Activated gamma-delta T cell (primary cell): ENCODE measurements at places on chromosomes 2 and 18.

- DNase-seq: no peak
Measured at GRCh38 chr2:82852787-82853186, 1606.3 kb downstream of the SUCLG1 start.

DNA sequence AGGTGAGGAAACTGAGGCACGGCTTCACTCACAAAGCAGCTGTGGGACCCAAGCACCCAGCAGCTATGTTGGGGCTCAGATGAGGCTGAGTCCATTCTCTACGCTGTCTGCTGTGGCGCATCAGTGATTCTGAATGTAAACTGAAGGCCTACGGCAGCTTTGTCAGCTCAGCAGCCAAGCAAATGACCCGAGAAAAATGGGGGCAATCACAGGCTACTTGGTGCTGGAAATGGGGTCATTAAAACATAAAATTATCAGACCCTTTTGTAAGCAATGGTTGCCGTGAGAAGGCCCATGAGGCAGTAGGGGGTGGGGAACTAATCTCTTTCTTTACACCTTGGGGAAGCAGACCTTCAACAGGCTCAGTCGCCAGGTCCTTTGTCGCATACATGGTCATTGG, 84.0 kb upstream of the ZCCHC2 start:
- DNase-seq: no peak

- no peak for DNase-seq
Measured at GRCh38 chr2:128473175-128474035, 154.7 kb upstream of the HS6ST1 start.

DNA sequence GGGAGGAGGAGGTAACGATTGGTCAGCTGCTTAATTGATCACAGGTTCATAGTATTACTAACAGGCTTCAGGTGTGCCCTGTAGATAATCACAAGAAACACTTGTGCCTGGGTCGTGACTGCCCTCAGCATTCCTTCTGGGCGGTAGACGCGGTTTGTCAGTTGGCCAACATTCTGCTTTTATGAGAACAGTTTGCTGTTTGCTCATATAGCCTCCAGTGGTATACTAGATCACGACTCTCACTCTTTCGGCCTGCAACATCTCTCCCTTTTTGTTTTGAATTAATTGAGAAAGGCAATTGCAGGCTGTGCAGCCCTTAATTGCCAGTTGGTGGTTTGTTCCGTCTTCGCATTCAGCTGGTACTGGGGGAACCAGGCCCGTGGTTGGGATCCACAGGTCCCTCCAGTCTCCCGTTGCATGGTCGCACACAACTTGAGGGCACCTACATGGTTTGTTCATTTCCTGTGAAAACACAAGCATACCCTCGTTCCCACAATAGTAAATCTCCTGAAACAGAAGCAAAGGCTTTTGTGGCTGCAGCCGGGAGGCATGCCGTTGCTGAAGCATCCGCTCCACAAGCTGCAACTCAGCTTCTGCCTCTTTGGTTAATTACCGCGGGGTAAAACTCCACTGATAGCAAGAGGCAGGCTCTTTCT, 30.3 kb upstream of the GPR17 start:
- no peak for DNase-seq

DNA sequence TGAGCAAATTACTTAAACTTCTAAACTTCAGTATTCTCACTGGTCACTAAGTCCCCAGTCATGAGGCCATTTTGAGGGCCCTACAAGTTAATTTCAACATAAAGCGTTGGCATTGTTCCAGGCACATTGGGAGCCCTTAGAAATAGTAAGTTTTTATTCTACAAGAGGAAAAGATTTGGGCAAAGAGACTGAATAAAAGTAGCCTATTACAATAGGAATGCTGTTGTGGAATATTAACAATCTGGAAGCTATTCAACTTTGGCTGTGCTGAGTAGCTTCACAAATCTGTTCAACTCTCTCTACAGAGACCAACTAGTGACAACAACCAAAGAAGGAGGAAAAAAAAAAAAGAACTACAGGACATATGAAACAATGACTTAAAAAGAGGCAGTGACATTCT, 1287.5 kb upstream of the NXPH2 start:
- no peak for DNase-seq

DNA sequence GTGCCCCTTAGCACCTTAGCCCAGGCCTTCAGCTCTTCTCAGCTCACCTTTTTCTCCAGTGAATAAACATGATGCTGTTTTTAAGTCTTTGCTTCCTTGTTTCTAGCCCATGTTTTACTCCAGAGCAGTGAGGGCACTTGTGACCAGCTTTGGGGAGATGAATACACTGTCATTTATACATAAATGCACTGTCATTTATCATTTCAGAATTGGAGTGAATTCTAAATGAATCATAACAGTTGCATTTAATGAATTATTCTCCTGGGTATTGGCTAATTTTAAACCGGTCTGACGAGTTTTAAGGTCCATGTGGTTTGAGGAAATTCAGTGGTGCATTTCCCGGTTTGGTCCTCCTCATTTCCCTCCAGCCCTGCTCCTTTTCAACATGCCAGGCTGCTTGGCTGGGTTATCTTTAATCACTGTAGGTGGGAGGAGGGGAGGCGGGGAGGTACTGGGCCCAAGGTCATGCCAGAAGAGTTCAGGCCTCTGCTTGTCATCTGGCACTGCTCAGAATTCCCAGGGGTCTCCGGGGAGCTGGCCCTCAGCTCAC, 23.9 kb downstream of the PRKCE start:
- DNase-seq: no peak

DNA sequence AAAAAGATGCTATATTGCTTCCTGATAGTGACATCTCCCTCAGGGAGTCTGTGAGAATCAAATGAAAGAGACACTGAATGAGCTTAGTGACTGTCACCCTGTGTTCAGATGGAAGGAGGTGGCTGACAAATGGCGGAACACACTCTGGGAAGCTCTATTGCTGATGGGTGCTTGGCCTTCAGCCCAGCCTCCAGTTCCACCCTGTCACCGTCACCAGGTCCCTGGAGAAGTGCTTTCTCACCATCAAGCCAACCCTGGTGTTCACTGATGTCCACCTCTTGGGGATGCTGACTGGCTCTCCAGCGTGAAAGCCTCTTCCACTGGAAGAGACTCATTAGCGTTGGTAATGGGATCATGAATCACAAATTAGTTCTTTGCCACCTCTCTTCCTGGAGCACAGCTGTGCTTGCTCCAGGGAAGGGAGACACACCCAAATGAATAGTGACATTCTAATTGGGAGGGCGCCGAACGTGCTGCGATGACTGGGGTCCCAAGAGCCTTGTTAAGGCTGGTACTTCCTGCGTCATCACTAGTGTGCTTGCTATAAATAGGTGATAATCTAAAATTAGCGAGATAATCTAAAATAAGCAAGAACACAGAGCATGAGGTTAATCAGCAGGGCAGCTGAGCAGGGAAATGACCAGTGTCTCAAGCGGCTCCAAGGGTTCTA, 154.0 kb downstream of the CLIP4 start:
- no peak for DNase-seq

GRCh38 chr2:224776795-224777558, 60.8 kb upstream of the CCDC195 start:
- no peak for DNase-seq

- DNase-seq: no peak
Measured at GRCh38 chr2:233707940-233708644, 4.6 kb upstream of the UGT1A5 start.

GRCh38 chr2:95023222-95023597, 2.3 kb upstream of the MAL start:
- DNase-seq: no peak

DNA sequence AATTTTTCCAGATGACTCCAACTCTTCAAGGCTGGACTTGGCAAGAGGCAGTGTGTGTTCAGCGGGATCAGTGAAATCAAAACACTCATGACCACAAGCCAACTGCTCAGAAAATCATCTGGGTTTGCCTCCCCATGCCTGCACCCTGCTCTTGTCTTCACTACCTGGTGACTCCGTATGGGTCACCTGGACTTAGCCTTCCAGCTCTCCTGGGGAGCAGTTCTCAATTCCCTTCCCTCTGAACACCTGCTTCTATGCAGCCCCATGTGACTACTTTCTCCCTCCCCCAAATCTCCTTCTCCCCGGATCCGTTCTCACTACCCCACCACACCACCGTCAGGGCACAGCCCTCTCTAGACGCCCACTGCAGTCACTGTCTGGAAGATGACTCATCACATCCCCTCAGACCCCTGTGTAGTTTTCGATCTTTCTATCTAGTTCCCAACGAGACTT, 130.2 kb upstream of the ID2 start:
- DNase-seq: no peak

- DNase-seq: no peak
Measured at GRCh38 chr2:23002234-23002633, 382.7 kb upstream of the KLHL29 start.

- DNase-seq: no peak
Measured at GRCh38 chr18:79422022-79422782, 26.5 kb downstream of the NFATC1 start.

DNA sequence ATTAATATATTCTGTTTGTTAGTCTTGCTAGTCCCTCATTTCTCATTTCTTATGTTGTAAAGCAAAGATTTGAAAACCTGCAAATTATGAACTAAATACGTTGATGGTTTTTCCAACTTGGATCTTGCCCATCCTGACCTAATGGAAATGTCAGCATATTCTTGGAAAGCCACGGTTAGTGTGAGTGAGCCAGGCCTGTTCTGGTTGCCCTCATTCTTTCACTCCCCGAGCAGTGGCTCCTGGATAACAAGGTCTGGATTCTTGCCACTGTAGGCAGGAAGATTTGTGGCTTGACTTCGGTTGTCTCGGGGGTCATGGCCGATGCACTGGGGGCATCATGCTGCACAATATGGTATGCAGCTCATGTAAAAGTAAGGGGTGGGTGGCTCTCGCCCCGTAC, 359.1 kb downstream of the MEIS1 start:
- no peak for DNase-seq

DNA sequence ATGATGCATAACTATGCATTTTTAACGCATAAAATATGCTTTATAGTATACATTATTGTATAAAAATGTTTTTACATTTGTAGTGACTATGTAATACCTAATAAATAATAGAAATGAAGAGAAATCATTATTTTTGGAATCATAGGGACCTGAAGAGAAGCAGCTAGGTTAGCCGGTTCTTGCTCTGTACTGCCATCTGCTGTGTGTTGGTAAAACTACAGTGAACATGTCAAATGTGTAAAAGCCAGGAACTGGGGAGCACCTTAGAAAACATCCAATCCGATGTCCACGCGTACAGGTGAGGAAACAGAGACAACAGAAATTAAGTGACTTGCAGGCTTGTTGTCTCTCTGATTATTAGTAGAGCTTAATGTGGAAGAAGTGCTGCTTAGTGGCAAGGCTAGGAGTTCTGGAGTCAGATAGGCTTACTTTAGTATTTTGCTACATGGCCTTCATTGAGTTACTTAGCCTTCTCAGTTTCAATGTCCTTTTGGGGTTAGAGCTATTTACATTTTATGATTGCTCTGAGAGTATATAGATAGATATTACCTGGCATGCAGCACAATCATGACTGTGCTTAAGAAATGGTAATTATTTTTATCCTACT, 386.5 kb downstream of the DLGAP1 start:
- no peak for DNase-seq
